Skin of body (tissue), 3 donors: ENCODE measurements at places on chromosomes 6 and 20.

GRCh38 chr20:62222266-62222850 is 2.3 kb upstream of the HRH3 start:
- DNase-seq: no peak

DNA sequence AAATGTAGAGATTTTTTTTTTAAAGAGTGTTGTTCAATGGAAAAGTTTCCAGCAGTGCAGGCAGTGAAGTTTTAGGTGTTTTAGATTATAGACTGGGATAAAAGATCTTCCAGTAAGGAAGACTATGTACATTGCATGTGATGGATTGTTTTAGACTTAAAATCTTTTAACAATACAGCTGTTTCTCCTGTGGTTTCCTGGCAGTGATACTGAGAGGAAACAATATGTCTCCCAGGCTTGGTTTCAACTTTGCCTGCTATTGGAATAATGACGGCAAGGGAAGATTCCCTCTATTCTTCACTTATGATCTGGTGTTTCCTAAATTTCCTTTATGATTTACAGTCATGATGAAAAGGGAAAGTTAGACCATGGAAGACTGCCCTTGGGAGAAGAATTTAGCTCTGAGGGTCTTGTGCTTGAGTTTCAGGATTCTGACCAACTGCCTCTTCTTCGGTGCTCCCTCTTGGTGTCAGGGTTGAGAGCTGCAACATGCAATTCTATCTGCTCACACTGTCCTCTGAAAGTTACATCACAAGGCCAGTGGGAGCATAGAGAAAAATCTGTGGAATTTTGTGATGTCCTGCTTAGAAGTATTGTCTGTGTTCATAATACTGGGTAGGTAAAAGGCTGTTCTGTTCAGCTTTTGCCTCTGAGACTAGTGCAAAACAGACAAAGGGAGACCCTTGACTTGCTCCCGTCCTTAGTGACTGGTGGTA is 262.8 kb upstream of the MAN1A1 start:
- DNase-seq: no peak

- DNase-seq: no peak
Measured at GRCh38 chr6:154414021-154414813, 57.6 kb upstream of the IPCEF1 start.

DNA sequence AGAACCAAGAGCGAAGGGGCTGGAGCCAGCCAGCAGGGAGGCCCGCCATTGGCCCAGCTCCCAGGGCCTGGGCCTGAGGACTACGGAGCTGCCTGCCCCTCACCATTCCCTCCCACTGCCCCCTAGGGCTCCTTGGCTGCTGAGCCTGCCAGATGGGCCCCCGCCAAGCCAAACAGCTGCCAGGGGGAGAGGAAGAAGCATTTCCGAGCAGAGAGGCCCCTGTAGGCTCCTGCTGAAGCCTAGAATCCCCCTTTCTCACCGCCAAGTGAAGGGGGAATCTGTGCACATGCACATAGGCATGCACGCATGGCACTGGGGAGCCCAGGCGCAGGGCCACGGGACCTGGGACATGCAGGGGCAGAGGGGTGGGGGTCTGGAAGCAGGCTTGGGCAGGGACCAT is 28.5 kb upstream of the MRPS18A start:
- peak; percentile 34 for DNase-seq

DNA sequence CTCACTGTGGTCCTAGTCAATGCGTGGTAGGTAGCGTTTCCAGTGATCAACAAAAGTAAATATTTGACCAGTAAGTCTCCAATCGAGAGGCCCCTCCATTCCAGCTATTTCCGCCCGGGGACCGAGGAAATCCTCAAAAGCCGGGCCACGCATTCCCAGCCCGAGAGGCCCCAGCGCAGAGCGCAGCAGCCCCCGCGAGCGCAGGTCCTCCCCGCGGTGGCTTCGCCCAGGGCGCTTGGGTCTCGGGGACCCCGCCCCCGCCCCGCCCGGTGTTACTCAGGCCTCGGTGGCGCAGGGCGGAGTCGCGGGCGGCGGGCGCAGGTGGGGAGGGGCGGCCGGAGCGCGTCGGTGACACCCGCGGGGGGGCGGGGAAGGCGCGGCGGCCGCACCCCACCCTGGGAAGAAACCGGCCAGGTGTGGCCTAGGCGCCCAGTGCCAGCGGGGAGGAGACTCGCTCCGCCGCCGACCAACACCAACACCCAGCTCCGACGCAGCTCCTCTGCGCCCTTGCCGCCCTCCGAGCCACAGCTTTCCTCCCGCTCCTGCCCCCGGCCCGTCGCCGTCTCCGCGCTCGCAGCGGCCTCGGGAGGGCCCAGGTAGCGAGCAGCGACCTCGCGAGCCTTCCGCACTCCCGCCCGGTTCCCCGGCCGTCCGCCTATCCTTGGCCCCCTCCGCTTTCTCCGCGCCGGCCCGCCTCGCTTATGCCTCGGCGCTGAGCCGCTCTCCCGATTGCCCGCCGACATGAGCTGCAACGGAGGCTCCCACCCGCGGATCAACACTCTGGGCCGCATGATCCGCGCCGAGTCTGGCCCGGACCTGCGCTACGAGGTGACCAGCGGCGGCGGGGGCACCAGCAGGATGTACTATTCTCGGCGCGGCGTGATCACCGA is at the start of gene DSP:
DSP (plus strand) TSS at position 497 of the 890 bp plus-strand sequence; CDS start at position 742, 245 bp downstream.
- no peak for DNase-seq

DNA sequence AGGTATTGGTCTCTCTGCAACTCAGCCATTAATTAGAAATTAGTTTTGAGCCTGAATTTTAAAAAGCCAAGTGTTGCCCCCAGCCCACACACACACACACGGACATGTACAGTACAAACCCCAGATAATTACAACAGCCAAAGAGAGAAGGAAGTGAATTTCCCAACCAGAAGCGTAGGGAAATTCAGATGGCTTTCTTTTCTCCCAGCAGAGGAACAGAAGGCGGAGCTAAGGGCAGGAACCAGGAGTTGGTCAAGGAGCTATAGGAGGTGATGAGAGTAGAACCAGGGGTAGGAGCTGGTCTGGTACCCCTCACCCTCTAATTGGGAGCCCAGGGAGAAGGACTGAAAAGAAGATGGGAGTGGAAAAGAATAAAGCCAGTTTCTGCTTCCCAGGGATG is 3.9 kb upstream of the ZBTB9 start:
- no peak for DNase-seq

GRCh38 chr6:73694711-73695411 is 1.1 kb upstream of the CD109 start:
- no peak for DNase-seq
